ENCODE measurements at places on chromosomes 2 and 18. TPM values are rescaled to one million over a fixed set of nuclear protein-coding genes. Genes with fewer than 3 reads are reported as not detected.
A peak's percentile ranks its signal among the peaks of the same experiment; 100 is the strongest.

TRIM54 gene
- total RNA-seq = 0.21 TPM

DNA sequence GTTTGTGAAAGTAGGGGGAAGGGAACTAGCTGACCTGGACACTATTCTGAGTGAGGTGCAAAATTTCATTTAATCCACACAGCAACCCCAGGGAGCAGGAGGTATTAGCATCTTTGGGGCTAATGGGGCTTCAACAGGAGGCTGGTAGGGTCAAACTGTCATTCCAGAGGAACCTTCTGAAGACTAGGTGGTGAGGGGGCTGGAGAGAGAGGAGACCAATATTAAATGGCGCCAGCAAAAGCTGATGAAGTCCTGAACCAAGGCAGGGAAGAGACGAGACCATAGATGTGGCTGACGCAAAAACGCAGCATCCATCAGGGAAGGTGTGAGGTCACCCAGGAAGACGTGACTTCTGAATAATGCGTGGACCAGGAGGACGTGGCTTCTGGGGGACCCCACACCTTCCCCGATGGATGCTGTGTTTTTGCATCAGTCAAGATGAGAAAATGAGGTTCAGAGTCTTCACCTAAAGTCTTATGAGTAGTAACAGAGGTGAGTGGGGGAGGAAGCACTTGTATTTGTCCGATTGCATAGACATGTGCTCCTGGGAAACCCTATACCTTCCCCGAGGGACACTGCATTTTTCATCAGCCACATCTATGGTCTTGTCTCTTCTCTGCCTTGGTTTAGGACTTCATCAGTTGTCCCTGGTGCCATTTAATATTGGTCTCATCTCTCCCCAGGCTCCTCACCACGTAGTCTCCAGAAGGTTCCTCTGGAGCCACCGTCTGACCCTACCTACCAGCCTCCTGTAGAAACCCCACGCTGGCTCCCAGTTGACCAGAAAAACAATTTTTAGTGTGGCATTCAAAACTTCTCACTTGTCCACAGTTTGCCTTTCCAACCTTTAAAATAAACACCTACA lies 188.6 kb downstream of the MYCN start:
- no peak for DNase-seq

DNA sequence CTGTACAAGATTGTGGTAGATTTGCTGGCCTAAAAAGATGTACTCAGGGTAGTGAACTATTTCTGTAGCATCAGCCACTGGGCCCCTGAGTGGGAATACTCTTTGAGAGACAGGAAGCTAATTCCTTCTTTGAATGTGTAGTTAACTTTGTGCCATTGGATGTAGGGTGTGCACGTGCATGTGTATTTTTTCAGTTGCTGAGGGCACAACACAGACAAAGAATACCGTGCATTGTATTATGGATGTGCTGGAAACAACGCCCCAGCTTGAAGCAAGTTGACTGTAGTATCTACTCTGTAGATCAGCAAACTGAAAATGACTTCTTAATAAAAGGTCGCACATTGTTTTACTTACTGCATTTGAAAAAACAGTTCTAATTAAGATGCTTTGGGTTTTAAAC lies 14.1 kb downstream of the CRIM1 start:
- no peak for DNase-seq

- peak; percentile 74 for DNase-seq
Observed at GRCh38 chr2:85405201-85406059, 4.7 kb downstream of the CAPG start.

DNA sequence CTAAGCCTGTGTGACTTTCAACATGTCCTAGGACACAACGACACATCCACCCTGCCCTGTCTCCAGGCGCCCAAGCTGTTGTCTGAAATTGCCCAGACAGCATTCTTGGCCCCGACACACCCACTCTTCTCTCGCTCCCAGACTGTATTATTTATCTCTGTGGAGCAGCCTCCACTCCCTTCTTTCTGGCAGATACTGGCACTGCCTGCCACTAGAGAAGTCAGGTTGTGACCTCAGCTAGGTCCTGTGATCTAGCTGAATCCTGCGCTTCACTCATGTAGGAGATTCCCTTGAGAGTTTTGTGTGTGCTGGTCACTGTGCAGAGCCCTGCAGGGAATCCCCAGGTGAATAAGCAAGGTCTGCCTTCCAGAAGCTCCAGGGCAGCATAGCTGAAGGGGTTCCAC lies 77.1 kb upstream of the TNP1 start:
- DNase-seq = no peak
